ENCODE measurements at places on chromosomes 7 and 10.

DNA sequence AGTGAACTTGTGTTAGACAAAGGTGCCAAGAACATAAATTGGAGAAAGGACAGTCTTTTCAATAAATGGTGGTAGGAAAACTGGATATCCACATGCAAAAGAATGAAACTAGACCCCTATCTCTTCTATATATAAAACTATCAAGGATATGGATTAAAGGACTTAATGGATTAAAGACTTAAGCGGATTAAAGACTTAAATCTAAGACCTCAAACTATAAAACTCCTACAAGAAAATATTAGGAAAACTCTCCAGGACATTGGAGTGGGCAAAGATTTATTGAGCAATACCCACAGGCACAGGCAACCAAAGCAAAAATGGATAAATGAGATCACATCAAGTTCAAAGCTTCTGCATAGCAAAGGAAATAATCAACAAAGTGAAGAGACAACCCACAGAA lies 242.9 kb upstream of the MEOX2 start:
- H3K36me3 ChIP-seq: no peaks in the 10 kb centered on the region
- DNase-seq: no peak
- no peak overlapping the region for H3K27ac ChIP-seq
- no peaks in the 10 kb centered on the region for H3K4me1 ChIP-seq

DNA sequence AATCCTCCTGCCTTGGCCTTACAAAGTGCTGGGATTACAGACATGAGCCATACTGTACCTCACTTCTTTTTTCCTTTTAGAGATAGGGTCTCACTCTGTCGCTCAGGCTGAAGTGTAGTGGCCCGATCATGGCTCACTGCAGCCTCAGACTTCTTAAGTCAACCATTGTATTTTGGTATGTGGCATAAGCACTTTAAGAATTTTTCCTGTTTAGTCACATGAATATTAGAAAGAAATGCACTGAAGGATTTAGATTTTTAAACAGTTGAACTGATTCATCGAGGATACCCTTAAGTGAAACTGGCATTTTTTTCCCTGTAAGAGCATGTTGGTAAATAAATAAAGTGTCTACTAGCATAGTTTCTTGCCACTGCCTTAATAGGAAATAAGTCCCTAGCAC lies 319.3 kb upstream of the CACNA2D1 start:
- H3K4me1 ChIP-seq: no peaks in the 10 kb centered on the region
- H3K4me3 ChIP-seq: no peak overlapping the region
- H3K36me3 ChIP-seq: no peaks in the 10 kb centered on the region
- DNase-seq: no peak
- H3K27me3 ChIP-seq: no peaks in the 10 kb centered on the region

DNA sequence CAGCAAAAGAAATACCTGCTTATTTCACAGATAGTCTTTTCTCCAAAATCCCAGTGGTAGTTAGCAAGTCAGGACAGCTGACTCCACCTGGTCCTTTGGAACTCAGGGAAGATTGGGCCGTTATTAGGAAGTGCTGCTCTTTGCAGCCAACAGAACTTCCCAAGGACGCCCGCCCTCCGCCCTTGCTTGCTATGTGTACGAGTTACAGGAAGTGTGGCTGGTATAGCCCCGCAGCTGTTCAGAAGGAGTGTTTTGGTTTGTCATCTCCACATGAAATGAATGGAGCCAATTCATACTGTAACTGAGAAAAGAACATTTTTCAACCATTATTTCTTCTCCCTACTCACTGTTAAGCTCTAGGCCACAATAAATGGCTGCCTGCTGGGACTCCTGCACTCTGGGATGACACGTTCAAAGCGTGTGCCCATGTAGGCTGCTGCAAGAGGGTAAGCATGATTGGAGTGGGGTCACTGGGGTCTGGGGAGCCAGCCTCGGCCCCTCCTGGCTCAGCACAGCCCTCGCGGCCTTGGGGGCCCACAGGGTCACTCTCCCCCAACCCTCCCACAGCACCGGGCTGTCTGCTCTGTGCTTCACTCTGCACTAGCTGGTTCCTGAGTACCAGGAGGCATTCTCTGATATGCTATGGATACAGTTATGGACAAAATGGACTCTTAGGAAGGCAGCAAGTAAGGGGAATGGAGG lies 244.0 kb downstream of the EBF3 start:
- H3K4me1 ChIP-seq: no peaks in the 10 kb centered on the region
- H3K27ac ChIP-seq: no peak overlapping the region
- H3K36me3 ChIP-seq: no peaks in the 10 kb centered on the region
- H3K27me3 ChIP-seq: no peaks in the 10 kb centered on the region
- H3K4me3 ChIP-seq: no peak overlapping the region
- peak; percentile 48 for DNase-seq

DNA sequence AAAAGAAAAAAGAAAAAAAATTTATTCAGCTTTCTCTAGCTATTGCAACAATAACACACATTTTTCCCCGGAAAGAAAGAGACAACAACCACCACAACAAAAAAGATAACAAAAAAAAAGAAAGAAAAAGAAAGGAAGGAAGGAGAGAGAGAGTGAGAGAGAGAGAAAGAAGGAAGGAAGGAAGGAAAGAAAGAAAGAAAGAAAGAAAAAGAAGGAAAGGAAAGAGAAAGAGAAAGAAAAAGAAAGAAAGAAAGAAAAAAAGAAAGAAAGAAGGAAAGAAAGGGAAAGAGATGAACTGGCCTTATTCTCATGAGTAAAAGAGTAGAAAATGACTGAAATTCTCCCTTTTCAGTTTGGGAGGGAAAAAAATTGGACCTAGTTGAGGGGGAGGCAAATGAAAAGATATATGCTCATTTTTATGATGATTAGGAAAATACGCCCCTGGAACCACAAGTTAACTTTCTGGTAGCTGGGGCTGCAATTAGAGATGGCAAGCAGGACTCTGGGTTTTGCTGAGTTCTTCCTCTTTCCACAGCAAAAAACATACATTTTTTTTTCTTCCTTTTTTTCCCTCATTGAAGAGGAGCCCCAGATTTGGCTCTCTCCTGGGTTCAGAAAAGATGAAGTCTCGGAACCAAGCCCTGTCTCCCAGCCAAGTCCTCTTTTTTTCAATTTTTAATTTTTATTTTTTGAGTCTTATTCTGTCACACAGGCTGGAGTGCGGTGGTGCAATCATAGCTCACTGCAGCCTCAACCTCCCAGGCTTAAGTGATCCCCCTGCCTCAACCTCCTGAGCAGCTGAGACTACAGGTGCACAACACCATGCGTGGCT lies 12.6 kb upstream of the PRDX3 start:
- H3K27ac ChIP-seq: no peak overlapping the region
- H3K36me3 ChIP-seq: no peaks in the 10 kb centered on the region
- no peak overlapping the region for H3K4me3 ChIP-seq
- H3K27me3 ChIP-seq: no peaks in the 10 kb centered on the region
- H3K4me1 ChIP-seq: no peaks in the 10 kb centered on the region

DNA sequence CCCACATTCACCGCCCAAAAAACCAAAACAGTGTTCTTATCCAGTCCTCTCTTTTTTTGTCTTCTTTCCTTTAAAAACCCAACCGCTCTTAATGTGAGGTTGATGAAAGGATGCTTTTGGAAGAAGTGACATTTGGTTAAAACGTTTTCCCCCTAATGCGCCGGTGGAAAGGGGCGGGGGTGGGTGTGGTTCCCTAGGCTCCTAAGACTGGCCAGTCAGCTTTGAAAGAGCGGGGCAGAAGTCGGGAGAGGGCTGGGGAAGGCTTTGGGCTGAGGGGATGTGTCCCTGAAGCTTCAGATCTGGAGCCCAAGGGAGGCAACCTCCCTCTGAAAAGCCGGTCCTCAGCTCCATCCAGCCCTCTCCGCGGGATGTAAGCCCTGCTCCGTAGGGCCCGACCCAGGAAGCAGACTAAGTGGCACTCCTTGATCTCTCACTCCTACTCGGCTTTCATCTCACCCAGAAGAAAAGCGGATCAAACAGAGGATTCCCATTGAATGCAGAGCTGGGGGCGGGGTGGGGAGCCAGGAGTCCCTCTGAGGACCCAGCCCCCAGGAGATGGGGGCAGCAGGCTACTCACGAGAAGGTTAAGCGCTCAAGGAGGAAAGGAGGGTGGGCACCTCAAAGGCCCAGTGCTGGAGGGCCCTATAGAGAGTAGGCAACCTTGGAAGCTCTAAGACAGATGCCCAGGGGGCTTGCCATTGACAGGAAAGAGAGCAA lies 2.4 kb upstream of the EVX1 start:
- DNase-seq: no peak
- H3K4me1 ChIP-seq: no peaks in the 10 kb centered on the region
- H3K4me3 ChIP-seq: peak overlapping the region; percentile 33
- H3K27me3 ChIP-seq: peaks cover 61% of the 10 kb centered on the region

DNA sequence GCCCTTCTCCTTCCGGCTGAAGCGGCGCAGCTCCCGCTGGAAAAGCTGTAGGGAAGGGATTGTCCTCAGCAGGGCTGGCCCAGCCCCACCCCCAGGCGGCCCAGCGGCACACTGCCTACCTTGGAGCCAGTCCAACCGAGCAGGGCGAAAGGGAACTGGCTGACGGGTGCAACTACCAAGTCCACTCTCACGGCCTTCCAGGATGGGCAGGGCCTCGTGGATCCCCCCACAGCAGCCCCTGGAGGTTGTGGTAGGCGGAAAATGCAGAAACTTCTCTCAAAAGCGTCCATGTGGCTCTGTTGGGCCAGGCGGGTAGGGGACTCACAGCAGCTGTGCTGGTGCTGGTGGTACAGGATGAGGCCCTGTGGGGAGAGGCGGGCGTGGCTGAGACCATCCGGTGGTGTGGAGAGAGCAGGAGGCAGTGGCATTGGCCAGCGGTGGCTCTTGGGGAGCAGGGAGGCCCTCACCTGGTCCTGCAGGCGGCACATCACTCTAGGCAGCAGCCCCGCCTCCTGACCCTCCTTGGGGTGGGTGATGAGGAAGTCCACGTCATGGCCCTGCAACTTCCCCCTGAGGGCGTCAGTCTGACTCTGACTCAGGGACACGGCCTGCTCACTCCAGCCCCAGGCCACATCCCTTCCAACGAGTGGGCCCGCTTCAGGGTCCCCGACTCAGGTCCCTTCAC lies 8.4 kb upstream of the PGAM2 start:
- DNase-seq: peak; percentile 81
- H3K36me3 ChIP-seq: peaks cover 52% of the 10 kb centered on the region
- no peaks in the 10 kb centered on the region for H3K27me3 ChIP-seq
- H3K4me3 ChIP-seq: peak overlapping the region; percentile 9
- H3K27ac ChIP-seq: peak overlapping the region; percentile 92

DNA sequence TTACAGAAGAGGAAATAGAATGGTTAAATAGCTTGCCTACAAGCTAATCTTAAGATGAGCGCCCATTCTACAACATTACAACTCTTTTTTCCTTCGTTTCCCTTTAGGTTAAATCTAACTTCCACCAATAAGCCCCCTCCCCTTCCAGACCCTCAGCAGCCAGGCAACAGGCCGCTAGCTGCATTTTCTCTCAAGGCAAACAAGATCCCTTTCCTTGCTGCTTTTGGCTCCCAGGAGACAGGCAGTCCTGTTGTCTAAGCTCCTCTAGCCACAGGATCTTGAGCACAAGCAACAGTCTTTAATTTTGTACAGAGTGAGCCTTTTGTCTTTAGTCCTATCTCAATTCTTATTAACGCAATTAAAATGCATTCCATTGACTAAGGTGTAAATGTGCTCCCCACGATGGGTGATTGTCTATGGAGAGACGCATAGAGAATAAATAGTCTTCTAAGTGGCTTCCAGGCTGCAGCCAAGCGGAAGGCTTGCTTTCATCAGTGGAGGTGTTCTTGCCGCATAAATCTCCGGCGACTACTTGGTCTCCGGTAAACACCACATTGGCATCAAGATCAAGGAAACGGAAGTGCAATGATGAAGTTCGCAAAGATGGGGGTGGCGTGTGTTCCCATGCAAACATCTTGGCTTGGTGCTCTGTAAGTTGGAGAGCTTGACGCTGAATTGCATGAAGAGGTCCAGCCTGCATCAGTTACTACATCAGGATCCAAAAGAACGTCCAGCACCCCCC lies 181.9 kb upstream of the LYZL2 start:
- no peaks in the 10 kb centered on the region for H3K27me3 ChIP-seq
- peak overlapping the region; percentile 56 for H3K27ac ChIP-seq
- no peak overlapping the region for H3K4me3 ChIP-seq
- peaks cover 40% of the 10 kb centered on the region for H3K4me1 ChIP-seq
- no peak for DNase-seq

DNA sequence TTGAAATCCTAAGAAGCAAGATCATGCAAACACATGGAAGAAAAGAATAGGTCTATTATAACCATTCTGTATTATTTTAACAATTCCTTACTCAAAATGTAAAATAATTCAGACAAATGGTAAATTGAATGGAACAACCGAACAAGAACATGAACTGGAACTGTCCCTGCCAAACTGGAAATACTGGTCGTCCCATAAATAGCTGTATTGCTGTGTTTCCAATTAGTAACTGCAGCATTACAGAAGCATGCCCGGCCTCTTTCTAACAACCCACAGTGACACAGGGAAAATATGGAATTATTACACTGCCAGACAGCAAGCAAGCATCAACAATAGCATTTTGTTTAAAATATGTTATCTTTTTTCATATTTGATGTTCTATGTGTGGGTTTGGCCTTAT lies 1138.5 kb upstream of the PHF14 start:
- no peaks in the 10 kb centered on the region for H3K4me1 ChIP-seq
- no peaks in the 10 kb centered on the region for H3K27me3 ChIP-seq
- no peak for DNase-seq
- H3K27ac ChIP-seq: no peak overlapping the region

GRCh38 chr7:105306298-105306748 lies 82.4 kb downstream of the SRPK2 start:
- H3K27ac ChIP-seq: no peak overlapping the region
- H3K4me3 ChIP-seq: no peak overlapping the region
- H3K4me1 ChIP-seq: peaks cover 12% of the 10 kb centered on the region
- no peaks in the 10 kb centered on the region for H3K36me3 ChIP-seq
- no peak for DNase-seq

- no peaks in the 10 kb centered on the region for H3K4me1 ChIP-seq
- peak overlapping the region; percentile 39 for H3K4me3 ChIP-seq
- peaks cover 81% of the 10 kb centered on the region for H3K27me3 ChIP-seq
- H3K36me3 ChIP-seq: no peaks in the 10 kb centered on the region
Measured at GRCh38 chr7:20786421-20786778, 286 bp downstream of the SP8 start.

DNA sequence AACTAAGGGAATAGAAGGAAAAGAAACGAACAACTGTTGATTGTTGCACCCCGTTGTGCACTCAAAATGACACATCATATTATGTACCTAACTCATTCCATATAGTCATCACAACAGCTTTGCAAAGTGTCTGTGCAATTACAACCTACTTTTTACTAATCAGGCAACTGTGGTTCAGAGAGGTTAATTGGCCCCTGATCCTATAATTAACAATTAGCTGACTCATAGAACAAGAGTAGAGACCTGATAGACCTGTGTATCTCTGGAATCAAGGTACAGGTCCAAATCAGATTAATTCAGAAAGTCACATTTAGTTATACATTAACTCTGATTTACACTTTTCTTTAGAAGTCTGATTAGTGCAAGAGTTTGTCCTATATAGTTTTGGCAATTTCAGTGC lies 122.5 kb upstream of the CDK13 start:
- H3K27ac ChIP-seq: no peak overlapping the region
- no peaks in the 10 kb centered on the region for H3K36me3 ChIP-seq
- H3K27me3 ChIP-seq: no peaks in the 10 kb centered on the region
- H3K4me3 ChIP-seq: no peak overlapping the region
